ENCODE measurements at places on chromosomes 2 and 18.

GRCh38 chr2:15570104-15570503 is 9.0 kb upstream of the NBAS start:
- no peak overlapping the region for H3K27ac ChIP-seq
- H3K36me3 ChIP-seq = no peaks in the 10 kb centered on the region
- no peak for DNase-seq
- H3K27me3 ChIP-seq = no peaks in the 10 kb centered on the region
- no peak overlapping the region for H3K4me3 ChIP-seq

- H3K27me3 ChIP-seq = no peaks in the 10 kb centered on the region
- H3K4me1 ChIP-seq = peaks cover 21% of the 10 kb centered on the region
- H3K27ac ChIP-seq = no peak overlapping the region
- no peaks in the 10 kb centered on the region for H3K36me3 ChIP-seq
- H3K4me3 ChIP-seq = no peak overlapping the region
Measured at GRCh38 chr2:226652369-226652768, 147.3 kb downstream of the IRS1 start.

DNA sequence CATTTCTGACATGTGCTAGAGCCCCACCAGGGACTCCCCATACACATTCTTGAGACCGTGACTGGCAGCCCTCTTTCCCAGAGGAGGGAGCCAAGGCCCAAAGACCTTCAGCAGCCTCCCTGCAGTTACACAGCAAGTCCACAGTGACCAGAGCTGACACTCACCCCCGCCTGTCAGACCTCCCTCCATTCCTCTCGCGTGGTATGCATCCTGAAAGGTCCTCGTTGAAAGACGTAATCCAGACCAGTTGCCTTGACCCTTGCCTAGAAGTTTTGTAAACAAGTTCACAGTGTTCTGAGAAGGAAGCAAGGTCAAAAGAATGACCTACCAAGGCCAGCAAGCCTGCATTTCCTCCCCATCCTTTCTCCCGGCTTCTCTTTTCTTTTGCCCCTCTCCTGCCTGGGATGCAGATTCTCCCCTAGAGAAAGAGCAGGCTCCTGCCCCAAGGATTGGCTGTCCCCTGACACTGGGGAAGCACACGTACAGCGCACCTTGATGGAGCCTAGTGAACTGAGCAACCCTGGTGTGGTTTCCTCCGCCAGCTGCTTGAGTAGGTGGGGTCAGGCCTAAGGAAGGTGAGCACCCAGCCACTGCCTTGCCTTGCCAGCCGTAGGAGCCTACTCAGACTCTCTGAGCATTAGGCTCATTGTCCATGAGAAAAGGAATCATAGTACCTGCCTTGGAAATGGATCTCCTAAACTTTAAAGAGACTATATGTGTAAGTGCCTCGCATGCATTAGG is 18.3 kb downstream of the TRIB2 start:
- no peak overlapping the region for H3K4me3 ChIP-seq
- H3K27ac ChIP-seq = peak overlapping the region; percentile 65
- no peak for DNase-seq
- no peaks in the 10 kb centered on the region for H3K36me3 ChIP-seq
- peaks cover 42% of the 10 kb centered on the region for H3K4me1 ChIP-seq
- H3K27me3 ChIP-seq = no peaks in the 10 kb centered on the region

- no peak overlapping the region for H3K4me3 ChIP-seq
- no peaks in the 10 kb centered on the region for H3K36me3 ChIP-seq
- DNase-seq = peak; percentile 54
- H3K27ac ChIP-seq = no peak overlapping the region
Measured at GRCh38 chr18:78801011-78801410, 178.6 kb upstream of the SALL3 start.

DNA sequence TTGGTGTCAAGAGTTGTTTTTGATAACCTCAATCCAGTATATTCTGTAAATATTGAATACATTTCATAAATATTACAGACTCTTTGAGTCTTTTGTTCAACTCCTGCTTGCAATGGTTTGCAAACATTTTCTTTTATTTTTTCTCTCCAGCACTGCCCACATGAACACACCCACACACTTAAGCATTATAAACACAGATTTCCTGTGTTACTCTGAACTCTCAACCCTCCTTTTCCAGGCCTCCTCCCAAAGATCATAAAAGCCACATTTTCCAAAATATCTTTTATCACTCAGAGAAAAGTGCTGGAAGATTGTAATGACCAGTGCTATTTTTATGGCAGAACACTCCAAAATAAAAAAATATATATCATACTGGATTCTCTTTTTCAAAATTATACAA is 20.5 kb downstream of the ARHGAP25 start:
- H3K27ac ChIP-seq = peak overlapping the region; percentile 74
- H3K4me1 ChIP-seq = peaks cover 92% of the 10 kb centered on the region
- no peaks in the 10 kb centered on the region for H3K27me3 ChIP-seq
- DNase-seq = no peak

DNA sequence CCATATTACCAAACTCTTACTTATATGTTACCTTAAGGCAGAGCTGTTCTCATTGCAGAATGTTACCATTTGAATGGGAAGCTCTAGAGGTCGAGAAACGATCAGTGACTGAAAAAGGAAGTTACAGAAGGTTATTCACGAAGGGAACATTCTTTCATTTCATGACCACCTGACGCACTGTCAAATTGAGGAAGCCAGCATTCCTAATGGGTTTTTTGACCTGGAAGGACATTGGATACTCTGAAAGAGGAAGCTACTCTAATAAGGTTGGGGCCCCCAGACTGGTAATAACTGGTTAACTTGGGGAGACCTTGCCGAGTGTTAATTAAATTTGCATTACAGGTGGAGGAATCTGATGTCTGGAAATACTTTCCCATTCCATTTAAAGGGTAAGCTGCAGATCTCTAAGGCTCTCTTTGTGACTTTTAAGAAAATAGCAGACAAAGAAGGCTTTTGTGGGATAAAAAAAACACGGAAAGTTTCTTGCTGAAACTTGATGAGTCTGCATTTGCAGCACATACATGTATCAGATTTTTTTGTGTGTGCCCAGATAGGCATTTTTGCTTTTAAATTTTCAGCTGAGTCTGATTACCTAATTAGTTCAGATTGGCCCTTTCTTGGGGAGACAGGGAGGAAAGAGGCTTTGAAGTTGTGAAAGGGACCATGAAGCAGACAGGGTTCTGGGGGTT is 137.1 kb downstream of the LTBP1 start:
- no peak overlapping the region for H3K27ac ChIP-seq
- DNase-seq = no peak
- no peaks in the 10 kb centered on the region for H3K36me3 ChIP-seq
- no peak overlapping the region for H3K4me3 ChIP-seq
- no peaks in the 10 kb centered on the region for H3K27me3 ChIP-seq

DNA sequence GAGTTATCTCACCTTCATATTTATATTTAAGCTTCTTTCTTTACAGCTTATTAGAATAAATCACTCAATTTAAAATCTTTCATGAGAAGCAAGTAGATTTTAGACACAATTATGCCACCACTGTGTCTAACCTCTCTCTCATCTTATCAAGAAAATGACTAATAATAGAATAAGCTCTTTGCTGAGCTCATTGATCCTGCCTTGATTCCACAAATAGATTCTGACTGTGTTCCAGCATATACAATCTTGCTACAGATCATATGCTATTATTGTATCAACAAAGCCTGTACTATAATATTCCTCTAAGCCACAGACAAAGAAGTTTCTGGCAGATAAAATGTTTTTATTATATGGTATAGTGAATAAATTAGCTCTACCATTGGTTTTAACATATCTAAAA is 168.7 kb upstream of the GULP1 start:
- no peaks in the 10 kb centered on the region for H3K27me3 ChIP-seq
- no peak overlapping the region for H3K4me3 ChIP-seq
- H3K27ac ChIP-seq = no peak overlapping the region
- no peak for DNase-seq

- no peak for DNase-seq
- no peak overlapping the region for H3K4me3 ChIP-seq
- H3K4me1 ChIP-seq = peaks cover 11% of the 10 kb centered on the region
- H3K36me3 ChIP-seq = no peaks in the 10 kb centered on the region
- H3K27me3 ChIP-seq = no peaks in the 10 kb centered on the region
Measured at GRCh38 chr2:12897181-12897580, 180.4 kb downstream of the TRIB2 start.

Data from spleen (tissue), 13 donors.